ENCODE measurements at places on chromosomes 2 and 18. TPM values are rescaled to one million over a fixed set of nuclear protein-coding genes. Genes with fewer than 3 reads are reported as not detected.

The GPN1 gene
- total RNA-seq, result 56.7 TPM

The SERPINE2 gene
- total RNA-seq, result 152 TPM

The UGT1A5 gene
- total RNA-seq, result not detected

The MC5R gene
- not detected for total RNA-seq

The SLC19A3 gene
- 0.08 TPM for total RNA-seq

The C2orf72 gene
- total RNA-seq, result not detected

The SLC5A7 gene
- total RNA-seq, result not detected

The ZSWIM2 gene
- not detected for total RNA-seq

The MMADHC gene
- total RNA-seq, result 175 TPM

The RALBP1 gene
- 67.2 TPM for total RNA-seq

Measured in hair follicular keratinocyte (primary cell).